Esophagus muscularis mucosa (tissue), 4 donors: ENCODE measurements at places on chromosomes 7 and 10. TPM values are rescaled to one million over a fixed set of nuclear protein-coding genes. Genes with fewer than 3 reads are reported as not detected.

DIP2C gene
- 38.6 TPM for total RNA-seq

ZPBP gene
- not detected for total RNA-seq

ACTL6B gene
- total RNA-seq: not detected

- H3K27me3 ChIP-seq: no peaks in the 10 kb centered on the region
- H3K4me3 ChIP-seq: no peak overlapping the region
- H3K27ac ChIP-seq: no peak overlapping the region
- H3K4me1 ChIP-seq: no peaks in the 10 kb centered on the region
These were observed 216.0 kb downstream of the WDR37 start for GRCh38 chr10:1272079-1272776.

GRCh38 chr10:87603769-87604168 is 55.9 kb upstream of the PAPSS2 start:
- H3K27me3 ChIP-seq: no peaks in the 10 kb centered on the region
- no peak overlapping the region for H3K27ac ChIP-seq
- H3K4me3 ChIP-seq: no peak overlapping the region
- H3K4me1 ChIP-seq: peaks cover 5% of the 10 kb centered on the region
- H3K36me3 ChIP-seq: no peaks in the 10 kb centered on the region

DNA sequence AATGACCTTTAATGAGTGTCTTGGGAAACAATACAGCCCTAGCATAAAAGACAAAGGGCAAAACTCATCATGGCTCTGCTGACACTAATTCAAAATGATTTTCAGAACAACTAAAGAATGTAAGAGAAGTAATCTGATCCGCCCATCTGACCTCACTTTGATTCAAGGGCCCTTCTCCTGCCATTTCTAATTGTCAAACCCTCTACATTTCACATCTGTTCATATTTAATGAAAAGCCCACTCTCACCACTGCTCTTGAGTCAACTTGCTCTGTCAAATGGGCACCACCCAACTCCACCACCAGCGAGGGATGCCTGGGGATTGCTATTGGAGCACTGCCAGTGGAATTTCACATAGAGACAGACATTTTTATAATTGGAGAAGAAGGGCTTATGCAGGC is 639.2 kb downstream of the KCNMA1 start:
- H3K27ac ChIP-seq: no peak overlapping the region
- H3K4me3 ChIP-seq: no peak overlapping the region
- H3K27me3 ChIP-seq: no peaks in the 10 kb centered on the region
- no peak for DNase-seq
- H3K36me3 ChIP-seq: peaks cover 5% of the 10 kb centered on the region

DNA sequence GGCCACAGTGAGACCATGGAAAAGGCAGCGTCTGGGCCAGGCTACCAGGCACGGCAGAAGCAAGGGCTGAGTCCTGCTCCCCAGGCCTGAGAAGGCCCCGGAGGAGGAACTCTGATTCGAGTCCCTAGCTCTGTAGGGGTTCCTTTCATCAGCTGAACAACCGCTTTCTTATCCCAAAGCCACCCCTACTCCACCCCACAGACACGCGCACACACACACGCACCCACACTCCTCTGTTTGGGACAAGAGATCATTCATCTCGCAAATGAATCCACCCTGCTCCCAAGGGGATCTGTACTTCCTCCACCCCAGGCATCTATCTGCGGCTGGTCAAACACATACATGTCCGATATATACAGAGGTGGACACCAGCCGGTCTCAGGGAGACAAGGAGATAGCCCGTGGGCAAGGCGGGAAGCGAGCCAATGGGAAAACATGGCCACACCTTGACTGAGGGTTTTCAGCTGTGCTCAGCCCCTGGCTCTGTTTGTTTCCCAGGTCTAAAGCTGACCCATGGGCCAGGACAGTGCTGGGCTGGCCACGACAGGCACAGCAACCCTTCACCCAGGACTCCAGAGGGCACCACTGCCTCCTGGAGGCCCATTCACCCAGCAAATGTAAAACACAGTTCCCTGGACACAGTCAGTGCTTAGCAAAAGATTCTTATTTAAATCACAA is 7.3 kb downstream of the ZCCHC24 start:
- H3K27ac ChIP-seq: peak overlapping the region; percentile 95
- peaks cover 100% of the 10 kb centered on the region for H3K4me1 ChIP-seq
- H3K4me3 ChIP-seq: peak overlapping the region; percentile 34

DNA sequence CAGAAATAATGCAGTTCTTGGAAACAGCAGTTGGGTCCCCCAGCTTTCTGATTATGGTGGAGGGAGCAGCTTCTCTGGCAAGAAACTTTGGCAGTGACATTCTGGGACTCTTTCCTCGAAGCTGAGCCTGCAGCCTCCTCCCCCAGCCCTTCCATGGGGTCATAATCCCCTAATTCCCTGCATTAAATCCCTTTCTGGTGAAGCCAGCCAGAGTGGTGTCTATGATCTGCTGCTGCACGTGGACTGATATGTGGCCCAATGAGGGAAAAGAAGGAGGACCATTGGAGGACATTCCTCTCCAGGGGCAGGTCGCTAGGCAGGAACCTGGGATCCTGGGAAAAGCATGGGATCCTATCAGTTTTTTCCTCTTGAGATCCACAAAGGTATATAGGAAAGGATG is 470.5 kb downstream of the RPS24 start:
- H3K27ac ChIP-seq: no peak overlapping the region
- H3K36me3 ChIP-seq: no peaks in the 10 kb centered on the region
- H3K4me3 ChIP-seq: no peak overlapping the region
- DNase-seq: no peak
- peaks cover 34% of the 10 kb centered on the region for H3K4me1 ChIP-seq
- no peaks in the 10 kb centered on the region for H3K27me3 ChIP-seq

- DNase-seq: no peak
- H3K27me3 ChIP-seq: no peaks in the 10 kb centered on the region
- no peaks in the 10 kb centered on the region for H3K36me3 ChIP-seq
- H3K27ac ChIP-seq: no peak overlapping the region
These were observed 54.9 kb upstream of the HELLS start for GRCh38 chr10:94490789-94491039.
